ENCODE measurements at places on chromosomes 4 and X. TPM values are rescaled to one million over a fixed set of nuclear protein-coding genes. Genes with fewer than 3 reads are reported as not detected.

The TMEM271 gene
- total RNA-seq = not detected

The PNPLA4 gene
- total RNA-seq = 4.4 TPM

The MTNR1A gene
- total RNA-seq = not detected

The LIMCH1 gene
- total RNA-seq = not detected

The SFRP2 gene
- total RNA-seq = not detected

The NUDT10 gene
- total RNA-seq = 0.12 TPM

The GRIA2 gene
- not detected for total RNA-seq

The CFI gene
- total RNA-seq = not detected

The ABCD1 gene
- 19.3 TPM for total RNA-seq

The L1CAM gene
- 9.7 TPM for total RNA-seq

The MRPS18C gene
- total RNA-seq = 53.9 TPM

The CDS1 gene
- total RNA-seq = 0.05 TPM

The DMP1 gene
- not detected for total RNA-seq

The ZFX gene
- 55.2 TPM for total RNA-seq

The ZNF732 gene
- not detected for total RNA-seq

The TMSB15B gene
- 7.7 TPM for total RNA-seq

The CETN2 gene
- 10.0 TPM for total RNA-seq

The ETDB gene
- total RNA-seq = not detected

The MTCP1 gene
- total RNA-seq = 20.3 TPM

The PPP1R2C gene
- total RNA-seq = not detected

The DOK7 gene
- not detected for total RNA-seq

The CSAG3 gene
- 7.4 TPM for total RNA-seq

The CFAP99 gene
- total RNA-seq = not detected

The UGT2B11 gene
- not detected for total RNA-seq

The PPP1R3F gene
- 10.1 TPM for total RNA-seq

The FAAH2 gene
- 16.1 TPM for total RNA-seq

The CXCL9 gene
- total RNA-seq = 0.12 TPM

The ART3 gene
- total RNA-seq = not detected

The IL21 gene
- total RNA-seq = 30.1 TPM

The SNCA gene
- total RNA-seq = 2.1 TPM

The XK gene
- 0.15 TPM for total RNA-seq

The SLC7A11 gene
- 3.7 TPM for total RNA-seq

The GPRASP2 gene
- total RNA-seq = 0.37 TPM

The QRFPR gene
- total RNA-seq = not detected

The FGFR3 gene
- 0.39 TPM for total RNA-seq

The SPANXA2 gene
- not detected for total RNA-seq

The CASP6 gene
- 32.6 TPM for total RNA-seq

The SPIN2A gene
- total RNA-seq = 0.95 TPM

The HSFX4 gene
- not detected for total RNA-seq

The TEX13C gene
- not detected for total RNA-seq

The ZNF141 gene
- 25.3 TPM for total RNA-seq

The IGBP1 gene
- 45.3 TPM for total RNA-seq

The HTRA3 gene
- not detected for total RNA-seq

The SORBS2 gene
- not detected for total RNA-seq

The ATP10D gene
- 7.2 TPM for total RNA-seq

The RGN gene
- total RNA-seq = not detected

The ADGRG4 gene
- total RNA-seq = not detected

The GYG2 gene
- not detected for total RNA-seq

The FOXR2 gene
- total RNA-seq = not detected

The PROM1 gene
- not detected for total RNA-seq

The GAGE12J gene
- not detected for total RNA-seq

The SLC49A3 gene
- total RNA-seq = 0.66 TPM

The TIGD4 gene
- total RNA-seq = 0.34 TPM
